NCI-H774 (cell line): ENCODE measurements at places on chromosomes 7 and 10.

GRCh38 chr7:41035794-41036193 lies 667.1 kb downstream of the INHBA start:
- DNase-seq = no peak

DNA sequence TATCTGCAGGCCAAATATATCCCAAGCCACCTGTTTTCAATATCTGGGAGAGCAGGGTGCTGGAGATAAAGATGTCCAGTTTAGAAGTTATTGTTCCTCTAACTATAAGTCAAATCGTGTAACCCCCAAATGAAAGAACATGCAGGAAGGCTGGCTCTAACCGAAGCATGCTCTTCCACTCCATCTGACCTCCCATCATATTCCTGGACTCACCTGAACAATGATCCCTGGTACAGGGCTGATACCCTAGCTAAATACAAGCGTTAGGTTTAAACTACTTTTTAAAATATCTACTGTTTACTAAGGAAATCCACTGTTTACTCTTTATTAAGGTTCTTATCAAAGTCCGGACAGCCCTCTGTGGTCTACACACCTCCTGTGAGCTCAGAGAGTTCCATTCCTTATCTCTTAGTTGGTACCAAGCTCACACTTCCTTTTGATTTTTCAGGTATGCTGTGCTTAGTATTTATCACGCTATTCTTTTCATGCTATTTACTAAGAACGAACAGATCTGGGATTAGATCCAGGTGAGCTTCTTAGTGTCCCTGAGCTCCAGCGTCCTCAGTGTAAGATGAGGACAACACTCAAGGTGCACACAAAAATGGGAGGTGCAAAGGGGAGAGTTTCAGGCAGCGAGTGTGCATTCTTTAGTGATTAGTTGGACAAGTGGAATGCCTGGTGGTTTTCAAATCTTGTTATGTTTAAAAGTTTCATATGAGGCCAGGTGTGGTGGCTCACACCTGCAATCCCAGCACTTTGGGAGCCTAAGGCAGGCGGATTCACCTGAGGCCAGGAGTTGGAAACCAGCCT lies 23.6 kb upstream of the COBL start:
- no peak for DNase-seq

GRCh38 chr10:75062506-75063299 lies 48.8 kb upstream of the SAMD8 start:
- DNase-seq = no peak

GRCh38 chr10:82128527-82128926 lies 253.5 kb downstream of the NRG3 start:
- no peak for DNase-seq

GRCh38 chr7:45584261-45585210 lies 10.4 kb downstream of the ADCY1 start:
- no peak for DNase-seq
